ENCODE measurements at places on chromosomes 12 and 14.

DNA sequence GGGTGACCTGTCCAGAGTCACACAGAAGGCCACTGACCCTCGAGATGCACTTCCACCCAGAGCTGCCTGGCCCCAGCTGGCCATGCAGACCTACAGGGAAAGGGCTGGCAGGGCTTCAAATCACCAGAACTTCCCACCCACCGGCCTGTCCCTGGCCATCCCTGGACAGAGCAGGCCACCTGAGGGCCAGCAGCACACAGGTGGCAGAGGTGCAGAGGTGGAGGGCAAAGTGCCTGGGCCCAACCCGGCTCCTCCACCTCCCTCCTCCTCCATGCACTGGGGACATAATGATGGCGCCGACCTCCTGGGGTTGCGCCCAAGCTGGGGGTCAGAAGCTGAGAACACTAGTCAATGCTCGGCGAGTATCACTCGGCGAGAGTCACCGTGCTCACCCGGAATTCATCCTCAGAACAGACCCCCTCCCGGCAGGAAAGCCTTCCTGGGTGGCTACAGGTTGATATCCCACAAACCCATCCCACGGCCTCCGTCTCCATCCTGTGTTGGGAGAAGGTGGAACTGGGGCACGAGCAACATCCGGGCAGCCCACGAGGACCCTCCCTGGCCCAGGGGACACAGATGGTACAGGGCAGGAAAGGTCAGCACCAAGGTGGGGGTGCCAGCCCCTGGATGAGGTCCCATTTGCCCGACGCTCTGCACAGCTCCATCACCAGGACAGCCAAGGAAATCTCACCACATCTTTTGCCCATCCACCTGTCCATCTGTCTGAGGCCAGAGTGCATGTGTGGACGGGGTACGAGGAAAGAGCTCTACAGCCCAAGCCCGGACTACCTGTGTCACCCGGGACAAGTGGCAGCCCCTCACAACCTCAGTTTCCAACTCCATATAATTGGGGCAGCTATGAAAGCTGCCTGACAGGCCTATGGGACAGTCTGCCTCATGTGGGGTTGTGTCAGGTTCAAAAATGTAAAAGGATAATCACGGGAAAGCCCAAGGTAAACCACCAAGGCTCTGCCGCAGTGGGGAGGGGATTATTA is 10.8 kb downstream of the BEGAIN start:
- no peak overlapping the region for H3K27ac ChIP-seq
- H3K4me1 ChIP-seq: peaks cover 6% of the 10 kb centered on the region
- H3K27me3 ChIP-seq: no peaks in the 10 kb centered on the region
- H3K36me3 ChIP-seq: no peaks in the 10 kb centered on the region

GRCh38 chr14:94450722-94451090 is 1.9 kb downstream of the SERPINA11 start:
- H3K4me1 ChIP-seq: no peaks in the 10 kb centered on the region
- H3K27me3 ChIP-seq: peaks cover 72% of the 10 kb centered on the region
- DNase-seq: no peak
- no peak overlapping the region for H3K4me3 ChIP-seq
- H3K27ac ChIP-seq: no peak overlapping the region

- no peak for DNase-seq
- no peaks in the 10 kb centered on the region for H3K4me1 ChIP-seq
- H3K36me3 ChIP-seq: no peaks in the 10 kb centered on the region
- no peak overlapping the region for H3K27ac ChIP-seq
- H3K4me3 ChIP-seq: no peak overlapping the region
Measured at GRCh38 chr12:93027041-93027440, 97.9 kb upstream of the EEA1 start.

- peak overlapping the region; percentile 89 for H3K27ac ChIP-seq
- H3K27me3 ChIP-seq: no peaks in the 10 kb centered on the region
- H3K36me3 ChIP-seq: 0 out of 2 replicates have a peak, but pooled peaks cover 6% of the 10 kb centered on the region
- DNase-seq: no peak
- peak overlapping the region; percentile 83 for H3K4me3 ChIP-seq
- H3K4me1 ChIP-seq: peaks cover 29% of the 10 kb centered on the region
Measured at GRCh38 chr14:69153152-69153872, 393 bp upstream of the DCAF5 start.

Data from HCT116 (cell line).